Activated CD4-positive, alpha-beta T cell treated with anti-CD3 and anti-CD28 coated beads for 24 hours (primary cell): ENCODE measurements at places on chromosomes 2 and 18.

DNA sequence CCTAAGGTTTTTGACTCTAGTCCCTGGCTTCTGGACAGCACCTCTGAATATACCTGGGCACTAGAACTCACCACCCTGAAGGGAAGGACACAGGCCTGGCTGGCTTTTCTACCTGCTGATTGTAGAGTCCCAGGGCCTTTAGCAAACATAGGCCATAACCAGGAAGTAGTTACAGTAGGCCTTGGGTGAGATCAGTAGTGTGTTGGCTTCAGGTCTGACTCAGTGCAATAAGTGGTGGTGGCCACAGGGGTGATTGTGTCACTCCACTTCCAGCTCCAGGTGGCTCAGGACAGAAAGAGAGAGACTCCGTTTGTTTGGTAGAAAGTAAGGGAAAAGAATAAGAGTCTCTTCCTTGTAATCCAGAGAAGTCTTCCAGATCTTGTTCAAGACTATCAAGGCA lies 101.7 kb upstream of the LGALSL start:
- DNase-seq, result no peak

DNA sequence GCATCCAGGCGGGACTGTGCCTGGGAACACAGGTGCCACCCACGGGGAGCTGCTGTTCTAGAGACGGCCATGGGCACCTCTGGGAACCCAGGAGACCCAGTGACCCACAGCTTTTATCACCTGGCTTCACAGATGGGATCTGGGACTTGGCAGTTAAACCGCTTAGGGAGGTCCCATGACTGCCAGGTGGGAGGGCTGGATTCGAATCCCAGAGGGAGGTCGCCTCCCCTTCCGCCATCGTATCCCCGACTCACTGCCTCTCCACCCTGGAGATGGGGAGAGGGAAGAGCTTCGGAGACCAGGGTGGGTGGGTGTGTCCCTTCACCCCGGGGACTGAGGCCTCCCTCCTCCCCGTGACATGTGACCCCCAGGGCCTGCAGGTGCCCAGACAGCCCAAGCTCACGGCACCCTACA lies 169.4 kb downstream of the RTP5 start:
- DNase-seq, result no peak

- DNase-seq, result no peak
These were observed 285.9 kb downstream of the CTNNA2 start for GRCh38 chr2:79798776-79799175.

- DNase-seq, result no peak
These were observed 127.4 kb upstream of the SLC8A1 start for GRCh38 chr2:40579247-40579646.

DNA sequence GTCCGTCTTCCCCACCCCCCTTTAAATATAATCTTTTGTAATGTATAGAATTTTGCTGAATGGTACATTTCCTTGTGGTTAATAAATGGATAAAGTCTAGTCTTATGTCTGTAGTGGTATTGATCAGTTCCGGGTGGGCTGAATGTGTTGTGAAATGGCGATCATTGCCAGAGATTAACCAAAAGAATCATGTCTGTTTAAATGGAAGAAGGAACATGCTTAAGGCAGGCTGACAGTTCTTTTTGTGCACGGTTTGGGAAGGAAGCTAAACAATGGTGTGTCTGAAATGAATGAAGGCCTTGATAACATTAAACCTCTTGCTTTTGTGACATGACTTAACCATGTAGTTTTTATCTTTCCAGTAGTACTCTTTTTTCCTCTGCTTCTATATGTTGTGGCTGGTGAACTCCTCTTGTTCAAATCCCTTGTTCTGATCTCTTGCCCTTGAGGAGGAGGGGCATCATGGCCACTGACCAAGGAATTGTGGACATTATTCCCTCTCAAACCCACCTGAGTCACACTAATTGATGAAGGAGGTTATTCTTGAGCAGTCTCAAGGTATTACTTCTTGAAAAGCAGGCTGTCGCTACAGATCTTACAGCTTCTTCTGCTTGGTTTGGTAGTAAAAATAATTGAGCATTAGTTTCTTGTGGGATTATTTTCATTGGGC lies 1.7 kb downstream of the ACVR2A start:
- DNase-seq, result no peak

GRCh38 chr2:28089486-28089885 lies 199.0 kb downstream of the BABAM2 start:
- DNase-seq, result no peak

DNA sequence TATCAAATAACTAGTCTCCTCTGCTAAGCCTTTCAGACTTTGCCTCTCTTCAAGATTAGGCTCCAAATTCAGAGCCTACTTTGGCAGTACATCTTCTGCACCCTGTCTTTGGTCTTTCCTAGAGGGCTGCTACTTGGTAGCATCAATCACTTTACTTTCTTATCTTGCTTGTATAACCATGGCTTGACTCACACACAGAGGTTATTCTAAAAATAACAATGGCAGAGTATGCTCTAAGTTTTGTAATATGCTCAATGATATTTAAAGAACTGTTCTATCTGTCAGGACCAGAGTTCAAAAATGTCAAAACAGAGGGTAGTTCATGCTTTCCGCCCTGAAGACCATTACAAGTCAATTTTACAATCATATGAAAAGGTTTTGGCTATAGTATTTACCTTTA lies 27.7 kb downstream of the THOC1 start:
- no peak for DNase-seq

- DNase-seq, result no peak
These were observed 377.9 kb downstream of the TMEM182 start for GRCh38 chr2:103139628-103140268.

- DNase-seq, result no peak
These were observed 82.0 kb upstream of the OTX1 start for GRCh38 chr2:62968668-62969067.

DNA sequence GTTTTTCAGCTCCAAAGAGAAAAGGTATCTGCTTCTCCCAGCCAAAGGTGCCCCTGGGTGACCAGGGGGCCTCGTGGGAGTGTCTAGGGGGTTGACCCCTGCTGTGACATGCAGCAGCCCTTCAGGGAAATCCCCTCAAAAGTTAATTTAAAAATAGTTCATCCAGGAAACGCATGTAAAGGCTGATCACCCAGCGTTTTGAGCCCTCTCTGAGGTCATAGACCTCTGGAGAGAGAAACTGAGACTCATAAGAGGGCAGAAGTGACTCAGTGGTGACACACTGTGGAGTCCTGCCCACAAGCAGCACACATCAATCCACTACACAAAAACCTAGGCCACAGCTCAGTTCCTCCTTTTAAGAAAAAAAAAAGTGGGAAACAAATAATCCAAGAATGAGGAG lies 11.9 kb downstream of the GAL3ST2 start:
- peak; percentile 36 for DNase-seq

DNA sequence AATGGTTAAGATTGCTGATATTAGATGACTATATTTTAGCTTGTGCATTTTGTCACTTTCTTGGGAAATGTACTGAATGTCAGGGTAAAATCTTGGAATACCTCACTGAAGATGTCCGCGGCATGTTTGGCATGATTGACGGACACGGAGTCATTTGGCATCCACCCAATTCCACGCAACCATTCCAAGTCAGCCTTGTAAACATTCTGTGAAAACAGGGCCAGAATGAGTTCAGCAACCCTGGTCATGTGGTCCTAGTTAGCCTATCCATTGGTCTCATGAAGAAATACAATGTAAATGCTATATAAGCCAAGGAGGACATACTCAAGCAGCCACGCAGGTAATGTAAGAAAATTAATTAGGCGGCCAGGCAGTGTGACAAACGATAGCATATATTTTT lies 159.5 kb downstream of the RIF1 start:
- no peak for DNase-seq

DNA sequence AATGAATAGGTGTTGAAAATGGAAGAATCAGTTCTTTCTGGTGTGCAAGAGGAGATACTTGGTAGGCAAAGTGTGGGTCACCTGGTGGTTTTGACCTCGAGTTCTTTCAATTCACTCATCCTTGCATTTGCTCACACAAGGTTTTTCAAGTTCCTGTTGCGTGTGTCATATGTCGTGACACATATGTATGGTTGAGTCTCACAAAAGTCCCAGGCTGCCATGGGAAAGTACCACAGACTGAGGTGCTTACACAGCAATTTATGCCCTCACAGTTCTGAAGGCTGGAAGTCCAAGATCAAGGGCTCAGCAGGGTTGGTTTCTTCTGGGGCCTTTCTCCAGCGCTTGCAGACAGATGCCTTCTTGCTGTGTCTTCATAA lies 64.4 kb downstream of the NCK2 start:
- DNase-seq, result no peak

DNA sequence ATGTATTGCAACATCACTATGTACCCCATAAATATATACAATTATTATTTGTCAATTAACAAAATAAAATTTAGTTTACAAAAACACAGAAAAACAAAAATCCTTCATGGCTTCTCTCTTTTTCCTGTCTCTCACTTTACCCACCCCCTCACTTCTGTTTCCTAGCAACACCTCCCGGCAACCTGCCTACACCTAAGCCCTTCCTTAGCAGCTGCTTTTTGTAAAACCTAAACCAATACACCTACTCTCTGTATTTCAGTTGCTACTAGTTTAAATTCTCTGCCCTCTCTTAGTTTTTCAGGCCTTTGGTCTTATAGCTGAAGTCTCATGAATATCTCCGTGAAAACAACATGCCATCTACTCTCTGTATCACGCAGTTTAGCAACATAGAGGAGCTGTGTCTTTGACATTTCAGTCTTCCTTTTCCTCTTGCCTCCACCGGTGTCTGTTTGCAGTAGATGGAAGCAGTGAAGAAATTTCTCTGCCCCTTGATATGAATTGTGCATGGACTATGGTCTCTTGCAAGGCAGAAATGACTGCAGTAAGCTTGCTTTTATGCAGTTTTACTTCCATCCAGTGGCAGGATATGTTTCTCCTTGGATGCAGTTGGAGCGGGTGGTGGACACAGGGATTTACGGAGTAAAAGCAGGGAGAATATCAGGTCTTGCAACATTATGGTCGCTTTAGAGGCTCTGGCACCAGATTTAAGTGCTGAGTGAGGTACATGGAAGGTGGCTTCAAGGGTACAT lies 42.0 kb upstream of the ZDBF2 start:
- DNase-seq, result no peak

- DNase-seq, result no peak
These were observed 99.4 kb upstream of the PPP1CB start for GRCh38 chr2:28652217-28652616.

- DNase-seq, result no peak
These were observed 48.7 kb downstream of the PRELID3A start for GRCh38 chr18:12456441-12456840.

GRCh38 chr2:71897836-71898235 lies 249.8 kb downstream of the CYP26B1 start:
- DNase-seq, result no peak

GRCh38 chr2:99377879-99378278 lies 40.7 kb downstream of the EIF5B start:
- no peak for DNase-seq

GRCh38 chr2:182867426-182868053 lies 1.1 kb upstream of the FRZB start:
- DNase-seq, result no peak

- DNase-seq, result no peak
These were observed 132.5 kb upstream of the EPAS1 start for GRCh38 chr2:46164529-46165301.

DNA sequence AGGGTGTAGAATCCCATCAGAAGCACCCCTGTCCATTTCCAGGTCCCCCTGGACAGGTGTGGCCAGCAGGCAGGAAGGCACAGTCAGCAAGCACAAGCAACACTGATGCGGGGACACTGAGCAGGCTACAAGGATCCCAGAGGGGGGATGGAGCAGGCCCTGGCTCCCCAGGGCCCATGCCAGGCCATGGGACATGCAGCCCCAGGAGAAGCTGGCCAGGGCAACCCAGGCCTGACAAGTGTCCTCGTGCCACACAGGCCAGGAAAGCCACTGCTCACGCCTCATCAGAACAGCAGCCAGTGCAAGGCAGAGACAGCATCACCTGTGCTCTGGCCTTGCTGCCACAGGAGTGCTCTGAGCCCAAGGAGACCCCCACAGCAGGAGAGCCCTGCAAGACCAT lies 14.1 kb upstream of the GPC1 start:
- no peak for DNase-seq
